ENCODE measurements at places on chromosomes 1 and 21.

DNA sequence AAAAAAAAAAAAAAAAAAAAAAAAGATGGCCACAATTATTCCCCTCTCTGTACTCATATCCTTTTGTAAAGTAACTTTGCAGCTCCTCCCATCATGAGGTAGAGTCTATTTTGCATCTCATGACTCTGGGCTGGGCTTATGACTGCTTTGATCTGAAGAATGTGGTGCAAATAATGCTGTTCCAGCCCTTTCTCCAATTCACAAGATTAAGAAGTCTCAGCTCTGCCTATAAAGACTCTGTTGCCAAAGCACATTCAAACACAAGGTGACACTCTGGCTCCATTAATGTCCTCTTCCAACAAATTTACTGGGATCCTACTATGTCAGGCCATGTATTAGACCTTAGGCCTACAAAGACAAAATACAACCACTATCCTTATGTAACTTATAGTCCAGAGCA is 64.8 kb upstream of the PTCH2 start:
- no peak for DNase-seq

- DNase-seq: no peak
Observed at GRCh38 chr1:62912028-62912638, 128.2 kb downstream of the ATG4C start.

GRCh38 chr1:174258148-174258550 is 98.8 kb downstream of the RABGAP1L start:
- peak; percentile 43 for DNase-seq

GRCh38 chr21:16159213-16159970 is 429.6 kb downstream of the USP25 start:
- no peak for DNase-seq

DNA sequence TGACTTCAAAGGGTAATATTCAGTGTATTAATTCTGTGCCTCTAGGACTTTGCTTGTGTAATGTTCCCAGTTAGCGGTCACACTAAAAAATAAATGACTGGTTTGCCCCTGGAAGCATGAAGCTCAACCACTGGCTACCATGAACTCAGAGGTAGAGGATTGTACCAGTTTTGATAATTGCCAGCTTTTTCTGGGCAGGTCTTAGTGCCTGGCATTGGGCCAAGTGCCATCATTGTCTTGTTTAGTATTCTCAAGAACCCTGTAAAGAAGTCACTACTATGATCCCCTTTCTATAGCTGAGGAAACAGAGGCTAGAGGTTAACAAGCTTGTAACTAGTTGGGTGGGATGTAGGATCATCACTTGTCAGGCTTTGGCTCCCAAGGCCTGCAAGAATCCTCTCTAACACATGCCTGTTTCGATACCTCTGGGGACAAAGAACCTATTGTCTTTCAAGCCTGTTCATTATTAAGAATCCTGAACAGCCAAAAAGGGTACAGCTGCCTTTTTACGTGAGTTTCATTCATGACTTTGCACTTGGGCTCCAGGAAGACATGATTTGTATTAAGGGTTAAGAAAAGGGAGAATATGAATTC is 121.9 kb upstream of the JUN start:
- no peak for DNase-seq

GRCh38 chr21:21241391-21241790 is 243.2 kb downstream of the NCAM2 start:
- DNase-seq: no peak

DNA sequence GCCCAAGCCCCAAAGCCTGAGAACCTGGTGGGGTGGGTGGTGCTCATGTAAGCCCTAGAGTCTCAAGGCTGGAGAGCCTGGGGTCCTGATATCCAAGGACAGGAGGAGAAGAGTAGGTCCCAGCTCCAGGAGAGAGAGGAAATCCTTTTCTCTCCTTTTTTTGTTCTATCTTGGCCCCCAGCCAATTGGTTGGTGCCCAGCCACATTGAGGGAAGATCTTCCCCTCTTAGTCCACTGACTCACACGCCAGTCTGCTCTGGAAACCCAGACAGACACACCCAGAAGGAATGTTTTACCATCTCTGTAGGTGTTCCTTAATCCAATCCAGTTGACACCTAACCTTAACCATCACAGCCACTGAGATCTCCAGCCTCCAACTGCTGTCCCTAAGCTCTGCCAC is 16.2 kb upstream of the LIN9 start:
- DNase-seq: no peak

GRCh38 chr1:151993734-151994496 is at the start of gene S100A10:
Gene S100A10, minus strand, starts transcription at chr1:151993859. Its CDS starts 7,629 bp downstream, at chr1:151986230.
- DNase-seq: peak; percentile 74

- no peak for DNase-seq
Observed at GRCh38 chr1:27934818-27935549, at the start of gene SMPDL3B. Gene SMPDL3B, plus strand, starts transcription at chr1:27935000. Its CDS starts 184 bp downstream, at chr1:27935184.

DNA sequence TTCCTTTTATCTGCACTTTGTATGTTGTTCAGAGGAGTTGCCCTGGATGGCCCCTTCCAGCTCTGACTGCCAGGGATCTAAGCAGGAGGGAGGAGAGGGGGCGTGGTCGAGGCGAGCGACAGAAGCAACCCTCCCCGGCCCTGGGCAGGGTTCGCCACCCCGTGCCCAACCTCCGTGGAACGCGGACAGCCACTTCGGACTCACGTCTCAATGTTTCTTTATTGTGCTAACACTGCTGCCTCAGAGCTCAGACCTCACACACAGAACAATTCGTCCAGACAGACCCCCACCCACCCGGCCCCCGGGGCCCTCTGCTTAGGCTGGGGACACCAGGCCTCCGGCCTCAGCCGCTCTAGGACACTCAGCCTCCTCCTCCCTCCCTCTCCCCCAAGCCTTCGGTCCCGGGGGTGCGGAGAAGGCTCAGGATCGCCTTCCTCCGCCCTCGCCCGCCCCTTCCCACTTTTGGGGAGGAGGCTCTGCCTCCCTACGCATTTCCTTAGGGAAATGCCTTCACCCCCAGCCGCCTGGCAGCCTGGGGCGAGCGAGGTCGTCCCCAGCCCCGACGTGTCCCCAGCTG is 8.3 kb downstream of the VSIG8 start:
- DNase-seq: peak; percentile 51

- DNase-seq: peak; percentile 77
Observed at GRCh38 chr1:85137660-85138059, 63.2 kb downstream of the SYDE2 start.

- DNase-seq: no peak
Observed at GRCh38 chr1:100565533-100565932, 27.6 kb downstream of the GPR88 start.

GRCh38 chr1:95229037-95229436 is 5.0 kb upstream of the RWDD3 start:
- DNase-seq: no peak

DNA sequence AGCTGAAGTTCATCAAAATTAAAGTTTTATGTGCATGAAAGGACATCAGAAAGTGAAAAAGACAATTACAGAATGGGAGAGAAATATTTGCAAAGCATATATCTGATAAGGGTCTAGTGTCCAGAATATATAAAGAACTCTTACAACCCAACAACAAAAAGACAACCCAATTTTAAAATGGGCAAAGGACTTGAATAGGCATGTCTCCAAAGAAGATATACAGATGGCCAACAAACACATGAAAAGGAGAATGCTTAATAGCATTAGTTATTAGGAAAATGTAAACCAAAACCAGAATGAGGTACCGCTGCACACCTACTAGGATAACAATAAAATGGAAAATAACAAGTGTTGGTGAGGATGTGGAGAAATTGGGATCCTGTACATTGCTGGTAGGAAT is 1.7 kb upstream of the PSEN2 start:
- no peak for DNase-seq

GRCh38 chr1:210437111-210437510 is 108.4 kb downstream of the HHAT start:
- DNase-seq: no peak

GRCh38 chr1:207878939-207879338 is 32.0 kb downstream of the CD34 start:
- DNase-seq: no peak

GRCh38 chr1:193417945-193418744 is 231.7 kb upstream of the B3GALT2 start:
- DNase-seq: no peak

DNA sequence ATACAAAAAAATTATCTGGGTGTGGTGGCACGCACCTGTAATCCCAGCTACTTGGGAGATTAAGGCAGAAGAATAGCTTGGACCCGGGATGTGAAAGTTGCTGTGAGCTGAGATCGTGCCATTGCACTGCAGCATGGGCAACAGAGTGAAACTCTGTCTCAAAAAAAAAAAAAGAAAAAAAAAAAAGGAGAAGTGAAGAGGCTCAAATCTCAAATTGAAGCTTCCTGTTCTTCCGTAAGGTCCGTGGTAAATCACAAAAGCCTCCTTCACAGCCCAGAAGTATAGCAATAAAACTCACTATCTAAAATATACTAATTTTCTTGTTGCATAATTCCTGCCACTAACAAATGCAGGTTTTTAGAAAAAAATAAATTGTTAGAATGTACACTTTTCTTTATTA is 498.2 kb upstream of the BRINP3 start:
- no peak for DNase-seq

- DNase-seq: no peak
Observed at GRCh38 chr1:8496473-8496872, 178.6 kb downstream of the SLC45A1 start.

DNA sequence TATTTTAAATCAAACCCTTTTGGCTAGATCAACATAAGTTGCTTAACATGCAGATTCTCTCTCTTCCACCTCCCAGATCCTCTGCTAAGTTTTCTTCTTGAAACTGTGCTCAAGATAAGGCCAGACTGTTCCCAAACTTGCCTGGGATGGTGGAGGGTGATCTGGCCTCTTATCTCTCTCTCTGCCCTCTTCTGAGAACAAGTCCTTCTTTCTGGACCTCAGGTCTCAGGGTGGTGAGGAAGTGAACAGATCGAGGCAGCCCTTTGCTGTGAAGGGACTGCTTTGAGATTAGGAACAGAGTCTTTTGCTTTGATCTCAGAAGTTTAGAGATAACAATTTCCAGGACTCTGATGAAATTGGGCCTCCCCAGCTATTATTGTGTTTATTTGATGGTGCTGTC is 70.7 kb downstream of the HUNK start:
- DNase-seq: no peak

GRCh38 chr1:209354111-209354839 is 229.2 kb upstream of the CAMK1G start:
- peak; percentile 45 for DNase-seq

DNA sequence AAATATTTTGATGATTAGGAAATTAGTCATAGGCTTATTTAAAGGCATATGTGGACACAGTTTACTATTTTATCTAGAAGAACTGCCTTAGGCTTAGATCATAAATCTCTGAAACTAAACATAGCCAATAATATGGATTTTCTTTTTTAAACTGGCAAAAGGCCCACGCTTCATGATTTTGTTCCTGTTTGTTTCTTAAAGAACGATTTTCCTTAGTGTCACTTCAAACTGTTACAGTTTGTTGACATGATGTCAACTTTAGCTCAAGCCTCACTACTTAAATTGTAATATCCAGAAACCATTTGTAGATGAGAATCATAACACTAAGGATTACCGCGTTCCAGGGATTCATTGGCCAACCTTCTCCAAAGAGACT is 322.6 kb downstream of the HHIPL2 start:
- DNase-seq: no peak

DNA sequence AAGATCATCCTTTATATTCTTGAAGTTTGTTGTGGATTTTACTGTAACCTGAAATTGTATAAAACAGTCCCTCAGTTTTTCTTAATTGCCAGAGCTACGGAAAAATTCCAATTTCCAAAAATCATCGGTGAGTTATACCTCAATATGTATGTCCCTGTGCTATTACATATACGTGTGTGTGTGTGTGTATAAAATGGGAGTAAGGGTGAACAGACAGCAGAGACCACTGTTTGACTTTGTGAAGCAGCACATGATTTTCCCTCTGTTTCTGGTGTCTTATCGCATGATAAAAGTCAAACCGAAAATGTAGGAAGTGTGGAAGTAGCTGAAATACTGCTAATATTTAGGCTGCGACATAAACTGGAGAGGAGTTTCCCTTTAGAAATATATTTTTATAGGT is 1.2 kb downstream of the OR2T1 start:
- DNase-seq: no peak

- no peak for DNase-seq
Observed at GRCh38 chr1:87333692-87334347, 5.1 kb downstream of the LMO4 start.

DNA sequence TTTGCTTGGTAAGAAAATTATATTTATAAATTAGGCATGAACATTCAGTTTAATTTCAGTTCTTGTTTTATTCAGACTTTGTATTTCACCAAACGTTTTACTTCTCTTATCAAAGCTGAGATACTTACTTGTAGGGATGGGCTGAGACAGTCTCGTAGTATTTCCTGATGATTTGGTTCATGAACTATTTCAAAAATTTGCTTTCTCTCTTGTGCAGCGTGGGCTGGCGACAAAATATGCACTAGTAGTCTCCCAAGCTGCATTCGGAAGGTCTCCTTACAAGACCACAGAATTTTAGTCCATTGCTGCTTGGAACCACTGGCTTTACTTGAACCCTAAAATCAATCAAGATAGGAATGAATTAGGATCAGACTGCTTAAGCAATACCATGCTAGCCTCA is 91.7 kb upstream of the GNG4 start:
- no peak for DNase-seq

- DNase-seq: no peak
Observed at GRCh38 chr1:183450093-183450492, 22.2 kb upstream of the SMG7 start.

GRCh38 chr1:67869233-67869632 is 36.0 kb upstream of the GNG12 start:
- DNase-seq: no peak

- DNase-seq: no peak
Observed at GRCh38 chr1:86860424-86860823, 53.5 kb downstream of the SELENOF start.

GRCh38 chr1:51188230-51188629 is 47.8 kb upstream of the RNF11 start:
- DNase-seq: no peak

GRCh38 chr1:179080866-179081686 is 794 bp upstream of the TOR3A start:
- no peak for DNase-seq

All from liver (tissue), 10 donors.